NCI-H524 treated with DMSO at 0.1 percent for 48 hours (cell line): ENCODE measurements at places on chromosomes 2 and 18.

GRCh38 chr18:23884681-23885375, 129.7 kb upstream of the TTC39C start:
- DNase-seq = no peak

DNA sequence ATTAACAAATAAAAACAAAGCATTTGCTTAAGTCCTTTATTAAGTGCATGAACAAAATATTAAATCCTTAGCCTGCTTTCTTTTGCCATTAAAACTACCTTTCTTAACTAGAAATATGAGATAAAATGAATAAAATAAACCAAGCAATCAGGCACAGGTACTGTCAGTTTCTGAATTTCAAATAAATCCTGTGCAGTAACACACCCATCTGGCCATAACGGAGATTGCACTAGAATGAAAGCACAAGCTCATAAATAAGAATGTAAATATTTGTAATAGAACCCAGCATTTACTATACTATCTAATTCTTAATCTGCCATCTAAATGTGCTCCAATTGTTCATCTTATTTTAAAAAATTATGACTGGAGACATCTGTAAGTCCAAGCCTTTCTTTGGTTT, 31.9 kb downstream of the PRKRA start:
- DNase-seq = no peak

DNA sequence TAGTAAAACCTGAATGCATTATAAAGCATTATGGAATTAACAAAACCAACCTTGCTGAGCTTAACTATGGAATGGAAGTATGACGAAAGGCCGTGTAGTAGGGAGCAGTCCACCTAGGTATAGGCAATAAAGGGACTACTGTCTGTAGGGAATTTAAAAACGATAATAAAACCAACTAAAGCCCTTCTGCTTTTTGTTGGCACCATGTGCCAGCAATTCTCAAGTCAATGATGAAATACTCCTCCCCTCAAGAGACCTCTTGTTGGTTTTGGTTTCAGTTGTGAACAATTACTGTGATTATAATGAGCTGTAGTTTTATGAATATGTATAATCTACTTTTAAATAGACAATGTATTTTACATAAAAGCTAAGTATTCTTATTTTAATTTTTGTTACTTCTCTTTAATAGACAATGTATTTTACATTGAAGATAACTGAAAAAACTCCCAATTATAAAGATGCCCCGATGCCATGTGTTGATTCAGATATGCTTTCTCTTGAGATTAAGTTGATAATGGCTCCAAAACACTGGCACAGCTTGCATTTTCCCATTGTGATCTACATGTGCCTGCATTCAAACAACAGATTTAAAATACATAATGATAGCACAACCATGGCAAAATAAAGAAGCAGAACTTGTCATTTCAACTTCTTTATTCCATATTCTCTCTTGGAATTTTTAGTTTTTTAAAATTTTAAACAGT, 55.5 kb upstream of the ZDBF2 start:
- no peak for DNase-seq

- DNase-seq = no peak
Measured at GRCh38 chr2:240655931-240656886, 26.5 kb downstream of the AQP12B start.

DNA sequence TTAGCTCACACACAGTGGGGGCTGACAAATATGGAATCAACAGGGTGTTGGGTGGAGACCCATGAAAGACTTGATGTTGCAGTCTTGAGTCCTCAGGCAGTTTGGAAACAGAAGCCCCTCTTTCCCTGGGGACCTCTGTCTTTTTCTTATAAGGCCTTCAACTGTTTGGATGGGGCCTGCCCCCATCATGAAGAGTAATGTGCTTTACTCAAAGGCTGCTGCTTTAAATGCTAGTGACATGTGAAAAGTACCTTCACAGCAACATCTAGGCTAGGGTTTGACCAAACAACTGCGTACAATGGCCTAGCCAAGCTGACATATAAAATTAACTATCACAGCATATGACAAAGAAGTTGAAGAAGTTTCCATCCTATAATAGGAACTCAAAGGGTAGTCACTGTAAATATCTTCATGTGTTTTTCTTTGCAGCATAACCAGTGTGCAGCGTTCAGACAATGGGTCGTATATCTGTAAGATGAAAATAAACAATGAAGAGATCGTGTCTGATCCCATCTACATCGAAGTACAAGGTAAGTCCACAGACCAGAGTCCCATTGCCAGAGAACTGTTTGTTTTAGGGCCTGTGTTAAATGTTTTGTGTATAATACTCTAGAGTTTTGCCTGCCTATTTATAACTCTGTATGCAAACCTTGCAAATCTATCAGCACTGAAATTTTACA, 46.3 kb downstream of the MERTK start:
- no peak for DNase-seq

DNA sequence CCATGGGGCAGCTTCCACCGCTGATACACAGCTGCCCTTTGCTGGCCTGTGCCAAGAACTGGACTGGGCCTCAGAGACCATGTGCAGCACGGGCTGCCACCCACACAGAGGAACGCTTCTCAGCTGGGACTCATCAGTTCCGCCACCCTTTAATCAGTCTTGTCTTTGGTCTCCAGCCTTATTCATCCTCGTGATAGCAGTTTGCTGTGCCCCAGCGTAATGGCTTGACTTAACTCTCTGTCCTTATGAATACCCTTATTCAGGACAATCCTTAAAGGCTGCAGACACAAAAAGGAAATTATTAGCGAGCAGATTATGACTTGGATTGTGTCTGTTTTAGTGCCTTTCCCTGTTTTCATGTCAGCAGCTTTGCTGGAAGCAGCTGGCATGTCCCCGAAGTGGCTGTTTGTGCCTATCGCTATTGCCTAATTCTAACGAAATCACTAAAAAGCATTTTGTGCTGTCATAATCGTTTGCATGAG, 108.9 kb upstream of the DAPL1 start:
- DNase-seq = no peak

GRCh38 chr18:49250816-49251388, 209.5 kb downstream of the DYM start:
- peak; percentile 58 for DNase-seq

GRCh38 chr18:49100226-49100968, 149.6 kb upstream of the SMAD7 start:
- DNase-seq = no peak

- no peak for DNase-seq
Measured at GRCh38 chr2:170241756-170242155, 63.8 kb downstream of the MYO3B start.

DNA sequence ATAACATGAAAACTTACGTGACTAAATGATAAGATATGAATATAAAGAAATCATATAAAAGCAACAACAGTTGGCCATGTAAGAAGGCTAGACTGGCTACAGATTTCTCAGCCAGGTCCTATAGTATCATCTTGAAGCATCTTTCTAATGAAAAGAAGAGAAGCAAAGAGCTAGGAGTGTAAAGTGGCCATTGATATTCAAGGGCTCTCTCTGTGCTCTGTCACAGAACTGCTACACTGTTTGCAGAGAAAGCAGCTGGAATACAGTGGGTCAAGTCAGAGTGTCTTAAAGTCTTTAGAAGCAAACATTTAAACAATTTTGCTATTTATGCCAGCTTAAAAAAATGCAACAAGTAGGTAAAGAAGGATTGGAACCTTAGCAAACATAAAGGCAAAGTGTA, 118.8 kb downstream of the SCN9A start:
- DNase-seq = no peak

DNA sequence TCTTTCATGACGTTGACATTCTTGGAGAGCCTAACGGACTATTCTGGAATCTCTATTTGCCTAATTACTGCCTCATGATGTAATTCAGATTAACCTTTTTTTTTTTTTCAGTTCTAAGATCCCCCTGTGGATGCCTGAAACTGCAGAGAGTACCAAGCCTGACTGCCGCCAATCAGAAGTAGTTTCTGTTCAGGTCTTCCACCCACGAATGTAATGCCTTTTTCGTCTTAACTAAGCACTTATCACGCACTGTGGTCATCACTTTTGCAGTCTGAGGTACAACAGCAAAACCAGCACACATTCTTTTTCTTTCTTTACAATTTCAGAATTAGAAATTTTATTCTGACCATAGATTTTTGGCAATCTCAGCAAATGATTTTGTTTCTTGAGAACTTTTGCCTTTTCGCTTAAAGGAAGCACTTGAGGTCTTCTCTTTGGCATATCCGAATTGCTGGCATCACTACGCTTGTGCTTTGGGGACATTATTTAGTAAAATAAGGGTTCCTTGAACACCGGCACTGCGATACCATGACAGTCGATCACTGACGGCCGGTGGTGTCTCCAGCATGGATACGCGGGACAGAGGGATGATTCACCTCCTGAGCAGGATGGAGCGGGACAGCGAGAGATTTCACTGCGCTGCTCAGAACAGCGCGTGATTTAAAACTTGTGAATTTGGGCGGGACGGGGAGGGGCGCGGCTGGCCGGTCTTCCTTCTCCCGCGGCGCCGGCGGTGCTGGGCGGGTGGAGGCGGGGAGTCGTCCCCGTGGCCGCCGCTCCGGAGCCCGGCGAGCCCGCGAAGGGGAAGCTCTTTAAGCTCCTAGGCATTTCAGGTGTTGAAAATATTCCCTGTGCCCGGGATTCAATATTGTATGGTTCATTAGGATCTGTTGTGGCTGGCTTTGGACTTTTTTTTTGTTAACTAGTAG, 32.0 kb upstream of the GPR55 start:
- DNase-seq = no peak

GRCh38 chr2:239094867-239095266, 247.0 kb downstream of the TWIST2 start:
- DNase-seq = no peak

- DNase-seq = no peak
Measured at GRCh38 chr2:123692121-123692520, 333.0 kb upstream of the CNTNAP5 start.

DNA sequence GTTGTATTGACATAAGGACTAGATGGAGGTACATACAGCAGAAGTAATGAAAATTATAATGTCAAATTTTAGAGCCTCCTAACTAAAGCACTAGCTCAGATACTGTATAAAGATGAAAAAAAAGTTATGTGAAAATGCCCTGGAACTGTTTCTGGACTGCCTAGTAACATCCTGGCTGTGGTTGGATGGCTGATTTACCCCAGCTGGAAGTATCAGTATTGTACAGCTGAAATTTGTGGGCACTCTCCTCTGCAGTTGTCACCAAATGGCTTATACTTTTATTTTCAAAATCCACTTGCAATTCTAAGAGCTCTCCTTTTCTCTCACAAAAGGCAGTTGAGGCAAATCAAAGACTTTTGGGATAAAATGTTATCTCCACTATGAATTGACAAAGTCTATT, 239.2 kb downstream of the RPIA start:
- DNase-seq = no peak

GRCh38 chr18:61039251-61039650, 294.0 kb upstream of the CDH20 start:
- no peak for DNase-seq

DNA sequence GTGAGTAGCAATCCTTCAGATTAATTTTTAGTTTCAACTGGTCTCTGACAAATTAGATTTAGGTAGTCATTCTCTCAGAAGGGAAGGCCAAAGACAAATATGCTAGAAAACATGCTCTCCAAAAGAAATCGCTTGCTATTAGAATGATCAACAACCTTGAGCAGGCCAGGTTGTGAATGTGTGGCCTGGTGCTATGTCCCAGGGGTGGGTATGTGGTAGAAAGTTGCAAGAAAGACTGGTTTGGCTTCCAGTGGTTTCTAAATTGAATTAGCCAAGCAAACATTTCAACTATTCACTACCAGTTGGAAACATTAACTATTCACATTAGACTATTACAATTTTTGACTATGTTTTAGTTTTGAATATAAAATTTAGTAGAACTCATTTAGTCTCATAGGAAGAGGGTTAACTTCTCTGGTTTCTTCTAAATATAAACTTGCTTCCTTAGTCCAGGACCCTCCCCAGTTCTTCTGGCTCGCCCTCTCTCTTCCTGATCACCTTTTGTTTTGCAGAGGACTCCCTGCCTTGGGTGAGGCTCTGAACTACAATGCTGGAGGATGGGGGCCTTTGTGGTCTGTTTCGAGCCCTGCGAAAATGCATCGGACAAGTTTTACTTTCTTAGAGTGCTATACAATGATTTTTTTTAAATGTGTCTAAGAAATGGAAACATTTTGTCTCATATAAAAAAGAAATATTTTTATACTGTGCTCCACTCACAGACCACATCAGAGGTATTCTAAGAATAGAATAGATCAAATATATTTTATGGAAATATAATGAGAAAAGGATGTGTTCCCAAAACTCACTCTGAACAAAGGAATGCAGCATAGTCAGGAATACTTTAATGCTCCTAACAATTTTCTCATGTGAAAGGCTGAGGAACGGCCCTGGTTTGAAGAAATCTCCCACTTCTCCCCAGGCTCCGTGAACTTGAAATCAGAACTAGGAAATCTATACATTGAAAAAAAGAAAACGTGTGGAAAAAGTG, 375.0 kb upstream of the ZEB2 start:
- no peak for DNase-seq

DNA sequence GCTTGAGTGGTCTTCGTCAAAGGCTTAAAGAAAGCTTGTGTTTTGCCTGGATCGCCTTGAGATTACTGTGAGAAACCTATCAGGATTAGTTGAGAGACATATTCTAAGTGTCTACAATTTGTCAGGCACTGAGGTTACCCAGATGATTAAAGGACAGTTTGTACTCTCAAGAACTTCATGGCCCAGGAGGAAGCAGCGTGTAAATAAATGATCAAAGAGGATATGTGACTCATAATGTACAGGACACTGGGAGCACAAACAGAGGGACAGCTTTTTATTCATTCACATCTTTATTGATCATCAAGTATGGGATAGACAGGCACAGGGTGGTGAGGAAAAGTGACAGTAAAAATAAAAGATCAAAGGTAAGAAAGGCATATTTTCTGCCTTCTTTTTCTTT, 152.6 kb upstream of the FSHR start:
- DNase-seq = no peak

DNA sequence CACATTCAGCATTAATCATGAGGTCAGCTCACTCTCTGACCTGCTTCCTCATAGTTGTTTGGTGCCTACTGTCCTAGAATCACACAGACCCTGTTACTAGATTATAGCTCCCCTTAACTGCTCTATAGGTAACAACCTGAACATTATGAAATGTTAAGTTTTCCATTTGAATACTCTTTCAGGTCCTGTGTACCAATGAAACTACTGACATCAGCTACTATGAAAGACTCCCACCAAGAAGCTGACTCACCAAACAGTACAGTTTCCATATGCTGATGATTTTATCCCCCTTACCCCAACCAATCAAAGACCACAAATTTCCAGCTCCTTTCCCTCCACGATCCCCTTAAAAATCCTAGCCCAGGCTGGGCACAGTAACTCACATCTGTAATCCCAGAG, 56.3 kb downstream of the SRBD1 start:
- no peak for DNase-seq
